ENCODE measurements at places on chromosomes 2 and 18.

DNA sequence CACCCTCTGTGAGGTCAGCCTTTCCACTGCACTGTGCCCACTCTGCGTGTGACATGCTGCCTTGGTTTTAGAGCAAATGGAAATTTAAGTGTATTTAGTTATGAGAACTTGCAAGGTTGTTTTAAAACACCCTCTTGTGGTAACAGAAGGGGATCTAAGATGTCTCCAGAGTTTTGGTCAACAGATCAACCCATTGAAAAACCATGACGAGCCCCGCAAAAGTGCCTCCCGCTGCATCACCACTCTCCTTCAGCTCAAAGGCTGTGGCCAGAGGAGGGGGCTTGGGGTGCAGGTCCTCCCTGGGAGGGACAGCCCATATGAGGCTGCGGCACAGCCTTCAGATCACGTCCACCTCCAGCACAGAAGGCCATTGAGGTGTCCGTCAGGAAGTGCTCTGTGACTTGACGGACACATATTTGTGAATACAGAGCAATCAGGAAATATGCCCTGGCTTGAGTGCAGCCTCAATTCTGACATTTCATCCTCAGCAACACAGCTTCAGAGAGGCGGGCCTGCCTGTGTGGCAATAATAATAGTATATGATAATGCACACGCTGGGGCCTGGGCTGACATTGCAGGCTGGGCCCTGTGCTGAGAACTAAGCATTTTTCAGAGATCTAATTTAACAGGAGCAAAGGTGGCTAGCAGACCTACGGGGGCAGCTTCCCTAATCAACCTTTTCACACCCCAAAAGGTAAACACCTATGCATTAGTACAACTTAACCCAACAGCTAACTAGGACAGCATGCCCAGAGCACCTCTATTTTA is 213.9 kb downstream of the ANAPC1 start:
- no peak for DNase-seq

DNA sequence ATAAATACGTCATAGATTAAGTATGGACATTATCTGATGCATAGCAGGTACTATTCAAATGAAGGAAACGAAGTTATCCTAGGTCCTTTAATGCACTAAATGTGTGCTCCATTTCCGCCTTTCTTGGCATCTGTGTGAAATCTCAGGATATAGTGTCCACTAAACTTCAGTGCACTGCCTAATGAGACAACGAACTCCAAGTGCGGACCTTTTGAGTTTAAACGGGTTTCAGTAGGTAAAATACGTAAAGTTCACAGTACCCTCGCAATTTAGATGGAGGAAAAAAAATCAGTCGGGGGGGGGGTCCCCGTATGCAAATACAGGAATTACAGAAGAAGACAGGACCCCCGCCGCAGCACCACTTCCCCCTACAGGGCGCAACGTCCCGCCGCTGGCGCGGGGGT is 729 bp upstream of the REL start:
- no peak for DNase-seq

DNA sequence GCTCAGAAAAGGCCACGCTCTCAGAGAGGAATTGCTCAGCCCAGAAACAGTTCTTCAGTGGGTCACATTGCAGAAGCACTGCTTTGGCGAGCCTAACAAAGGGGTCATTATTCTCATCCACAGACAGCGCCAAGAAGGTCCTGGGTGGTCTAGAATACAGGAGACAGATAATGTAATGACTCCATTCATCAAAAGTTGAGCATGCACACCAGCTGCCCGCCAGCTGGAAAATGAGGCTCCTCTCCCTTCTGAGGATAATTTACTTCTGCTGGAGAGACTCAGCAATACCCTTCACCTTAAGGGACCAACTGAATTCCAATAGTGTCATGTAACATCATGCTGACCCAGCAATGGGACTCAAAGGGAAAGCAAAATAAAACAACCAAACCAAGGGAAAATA is 79.9 kb downstream of the TRIB2 start:
- peak; percentile 91 for DNase-seq

GRCh38 chr2:63124850-63125249 is 74.2 kb downstream of the OTX1 start:
- DNase-seq, result no peak

- DNase-seq, result peak; percentile 85
Observed at GRCh38 chr2:132415915-132416722, 486 bp upstream of the GPR39 start.

DNA sequence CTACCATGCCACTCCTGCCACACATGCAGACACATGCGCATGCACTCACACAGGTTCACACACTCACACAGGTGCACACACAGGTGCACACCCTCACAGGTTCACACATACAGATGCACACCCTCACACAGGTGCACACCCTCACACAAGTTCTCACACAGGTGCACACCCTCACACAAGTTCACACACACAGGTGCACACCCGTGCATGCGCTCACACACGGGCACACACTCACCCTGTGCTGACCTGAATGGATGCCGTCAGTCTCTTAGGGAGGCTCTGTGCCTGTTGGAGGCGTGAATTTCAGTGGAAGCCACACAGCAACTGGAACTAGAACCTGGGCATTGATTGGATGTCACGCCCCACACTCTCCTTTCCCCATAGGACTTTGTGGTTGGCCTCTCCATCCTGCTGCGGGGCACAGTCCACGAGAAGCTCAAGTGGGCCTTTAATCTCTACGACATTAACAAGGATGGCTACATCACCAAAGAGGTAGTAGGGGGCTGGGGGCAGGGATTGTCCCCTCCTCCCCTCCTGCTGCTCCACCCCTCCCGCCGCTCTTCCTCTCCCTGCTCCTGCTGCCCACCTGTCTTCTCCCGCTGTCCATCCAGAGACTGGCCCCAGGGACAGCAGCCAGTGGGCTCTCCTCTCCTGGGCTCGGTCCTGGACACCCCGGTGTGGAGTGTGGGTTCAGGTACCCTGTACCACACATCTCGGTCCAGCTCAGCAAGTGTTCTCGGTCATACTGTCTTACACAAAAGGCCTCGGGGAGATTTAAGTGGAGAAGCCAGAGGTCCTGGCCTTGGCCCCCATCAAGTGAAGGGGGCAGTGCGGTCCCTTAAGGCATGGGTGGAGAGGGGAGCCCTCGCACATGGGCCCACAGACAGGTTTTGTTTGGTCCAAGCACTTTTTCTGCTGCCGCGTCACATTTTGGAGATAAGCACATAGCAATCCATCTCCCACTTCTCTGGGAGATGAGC is 21.0 kb upstream of the FAHD2A start:
- DNase-seq, result no peak

GRCh38 chr2:104606056-104606455 is 247.9 kb upstream of the POU3F3 start:
- DNase-seq, result no peak

DNA sequence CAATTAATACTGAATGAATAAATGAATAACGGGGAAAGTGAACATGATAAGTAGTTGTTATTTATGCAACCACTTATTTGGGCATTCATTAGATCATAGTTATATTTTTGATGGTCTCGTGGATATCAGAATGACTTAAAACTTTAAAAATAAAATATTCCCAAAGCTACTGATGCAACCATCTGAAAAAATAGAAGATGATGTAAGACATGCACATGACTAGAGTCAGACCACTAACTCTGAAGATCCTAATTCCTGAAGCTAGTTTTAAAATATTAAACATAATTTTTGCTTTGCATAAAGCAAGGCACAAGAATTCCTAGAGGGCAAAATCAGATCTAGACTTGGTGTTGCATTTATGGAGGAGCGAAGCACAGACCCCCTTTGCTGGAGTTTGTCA is 616.1 kb downstream of the IRS1 start:
- no peak for DNase-seq

DNA sequence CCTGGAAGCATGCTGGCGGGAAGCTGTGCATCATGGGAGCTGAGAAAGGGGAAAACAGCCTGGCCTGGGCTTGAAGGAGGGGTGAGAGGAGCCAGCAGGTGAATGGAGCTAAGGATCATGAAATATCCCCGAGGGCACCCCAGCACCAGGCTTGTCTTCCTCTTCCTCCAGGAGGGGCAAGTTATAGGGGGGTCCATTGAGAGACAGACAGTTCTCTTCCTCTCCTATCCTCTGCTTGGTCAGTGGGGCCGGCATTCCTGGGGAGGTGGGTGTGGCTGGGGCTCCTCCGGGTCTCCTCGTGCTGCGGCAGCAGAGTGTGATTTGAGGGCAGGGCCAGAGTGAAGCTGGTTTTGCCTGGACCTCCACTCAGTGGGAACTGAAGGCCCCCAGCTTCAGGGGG is 78.9 kb downstream of the LIPG start:
- DNase-seq, result no peak

DNA sequence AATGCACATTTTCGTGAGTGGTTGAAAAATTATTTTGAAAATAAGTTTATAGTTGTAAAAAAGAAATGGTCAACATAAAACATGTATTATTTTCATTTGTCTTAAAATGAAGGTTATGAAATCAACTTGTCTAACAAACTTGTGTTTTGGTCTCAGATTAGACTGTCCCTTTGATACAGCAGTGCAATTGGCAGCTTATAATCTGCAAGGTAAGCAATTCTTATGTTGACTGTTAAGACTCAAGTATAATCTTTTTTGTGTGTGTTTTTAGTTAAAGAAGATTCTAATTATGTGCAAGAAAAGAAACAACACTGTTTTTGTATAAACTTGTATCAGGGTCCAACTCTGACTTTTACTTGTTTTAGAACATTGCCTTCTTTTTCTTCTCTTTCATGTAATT is 62.7 kb downstream of the EPB41L5 start:
- DNase-seq, result no peak

DNA sequence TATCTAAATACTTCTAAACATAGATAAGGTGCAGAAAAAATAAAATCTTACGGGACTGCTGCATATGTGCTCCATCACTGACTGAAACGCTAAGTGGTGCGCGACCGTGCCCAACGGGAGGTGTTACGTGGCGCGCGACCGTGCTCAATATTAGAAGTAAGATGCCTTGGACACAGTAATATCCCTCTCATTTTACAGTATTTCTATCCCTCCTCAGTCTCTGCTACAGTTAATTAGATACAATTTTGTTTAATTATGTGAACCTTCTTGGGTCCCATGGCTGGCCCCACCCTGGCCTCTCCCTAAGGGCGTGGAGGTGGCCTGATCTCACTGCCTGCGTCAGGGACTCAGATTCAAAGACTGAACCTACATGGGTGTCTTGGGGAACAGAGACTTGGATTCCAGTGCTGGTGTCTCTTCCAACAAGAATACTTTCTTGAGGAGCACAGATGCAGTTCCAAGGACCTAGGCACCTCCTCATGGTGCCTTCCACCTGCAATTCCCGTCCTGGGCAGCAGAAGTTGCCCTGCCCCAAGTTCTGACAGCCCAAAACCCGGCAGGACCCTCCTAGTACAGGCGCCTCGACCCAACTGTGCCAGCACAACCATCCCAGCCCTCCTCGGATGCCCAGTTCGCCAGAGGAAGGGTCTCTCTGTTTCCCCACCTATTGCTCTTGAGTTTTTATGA is 59.2 kb downstream of the PARD6G start:
- DNase-seq, result no peak

GRCh38 chr2:59567151-59567550 is 986.3 kb downstream of the BCL11A start:
- no peak for DNase-seq

GRCh38 chr2:38966678-38967077 is 77.0 kb downstream of the ARHGEF33 start:
- DNase-seq, result no peak

- no peak for DNase-seq
Observed at GRCh38 chr2:233142355-233142897, 82.3 kb downstream of the INPP5D start.

GRCh38 chr2:154402213-154402612 is 296.3 kb upstream of the KCNJ3 start:
- DNase-seq, result peak; percentile 56

- DNase-seq, result peak; percentile 19
Observed at GRCh38 chr2:160087854-160088745, 25.7 kb upstream of the PLA2R1 start.

DNA sequence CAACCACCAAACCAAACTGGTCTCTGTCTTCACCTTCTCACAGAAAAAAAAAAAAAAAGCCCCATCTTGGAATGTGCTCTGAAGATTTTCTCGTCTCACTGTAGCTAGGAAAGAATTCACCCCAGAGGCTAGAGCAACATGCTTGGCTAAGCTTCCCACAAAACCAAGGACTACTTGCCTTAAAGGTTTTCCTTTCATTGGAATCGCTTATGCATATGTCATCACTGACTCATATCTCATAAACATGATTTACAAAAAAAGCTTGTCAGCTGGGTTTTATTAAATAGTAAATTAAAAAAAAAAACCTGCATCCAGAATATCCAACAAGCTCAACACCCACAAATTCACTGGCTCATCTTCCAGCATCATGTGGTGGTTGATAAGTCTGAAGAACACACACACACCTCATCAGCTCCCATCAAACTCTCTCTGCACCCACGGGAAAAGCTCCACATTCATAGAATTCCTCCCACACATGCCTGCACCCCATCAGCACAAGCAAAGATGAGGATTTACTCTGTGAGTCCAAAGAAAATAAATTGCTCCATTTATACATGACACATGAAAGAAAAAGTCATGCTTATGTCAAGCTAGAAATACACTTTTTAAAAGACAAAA is 182.0 kb upstream of the TRIB2 start:
- DNase-seq, result peak; percentile 58
